Left lobe of liver (tissue), 2 donors: ENCODE measurements at places on chromosomes 1 and 21.

- no peak for DNase-seq
These were observed 4.8 kb downstream of the RGS16 start for GRCh38 chr1:182599339-182599738.

DNA sequence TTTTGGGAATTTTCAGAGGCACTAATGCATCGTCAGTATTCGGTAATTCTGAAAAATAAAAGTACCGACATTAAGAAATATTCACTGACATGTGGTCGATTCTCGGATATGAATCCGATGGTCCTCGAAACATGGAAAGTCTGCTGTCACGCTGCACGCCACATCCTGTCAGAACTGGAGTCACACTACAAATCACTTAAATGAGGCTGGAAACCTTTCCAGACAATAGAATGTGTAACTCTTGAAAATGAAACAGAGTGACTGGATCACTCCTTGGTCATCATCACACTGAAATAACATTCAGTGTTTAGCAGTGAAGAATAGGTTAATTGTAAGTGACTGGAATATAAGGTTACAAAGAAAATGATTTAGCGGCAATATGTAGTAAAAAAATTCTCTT is 620.1 kb upstream of the ADAMTS5 start:
- DNase-seq = no peak

- DNase-seq = no peak
These were observed 21.6 kb downstream of the RAB3GAP2 start for GRCh38 chr1:220250681-220251080.

GRCh38 chr1:28147264-28148094 is 29.0 kb downstream of the PTAFR start:
- DNase-seq = no peak

- DNase-seq = no peak
These were observed 459.1 kb downstream of the DPYD start for GRCh38 chr1:97461782-97462181.

- DNase-seq = no peak
These were observed 99.6 kb downstream of the ETS2 start for GRCh38 chr21:38905328-38905727.

GRCh38 chr1:65512967-65513780 is 92.7 kb downstream of the LEPR start:
- peak; percentile 58 for DNase-seq

GRCh38 chr1:181028615-181029014 is 5.2 kb upstream of the MR1 start:
- no peak for DNase-seq

DNA sequence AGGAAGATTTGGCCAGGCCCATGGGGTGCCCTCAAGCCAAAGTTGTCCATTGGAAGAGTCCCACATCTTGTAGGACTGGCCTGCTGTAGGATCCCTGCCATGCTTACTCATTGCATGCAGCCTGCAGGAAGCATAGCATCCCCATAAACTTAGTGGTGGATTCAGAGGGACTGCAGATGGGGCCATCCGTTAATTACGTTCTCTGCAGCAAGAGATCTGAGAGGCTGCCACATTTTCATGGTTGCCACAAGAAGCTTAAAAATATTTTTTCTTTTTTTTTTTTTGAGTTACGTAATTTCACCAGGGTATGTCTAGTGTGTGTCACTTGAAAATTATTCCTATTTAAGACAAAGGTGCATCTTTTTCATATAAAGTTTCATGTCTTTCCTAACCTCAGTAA is 329.7 kb upstream of the USP24 start:
- no peak for DNase-seq

DNA sequence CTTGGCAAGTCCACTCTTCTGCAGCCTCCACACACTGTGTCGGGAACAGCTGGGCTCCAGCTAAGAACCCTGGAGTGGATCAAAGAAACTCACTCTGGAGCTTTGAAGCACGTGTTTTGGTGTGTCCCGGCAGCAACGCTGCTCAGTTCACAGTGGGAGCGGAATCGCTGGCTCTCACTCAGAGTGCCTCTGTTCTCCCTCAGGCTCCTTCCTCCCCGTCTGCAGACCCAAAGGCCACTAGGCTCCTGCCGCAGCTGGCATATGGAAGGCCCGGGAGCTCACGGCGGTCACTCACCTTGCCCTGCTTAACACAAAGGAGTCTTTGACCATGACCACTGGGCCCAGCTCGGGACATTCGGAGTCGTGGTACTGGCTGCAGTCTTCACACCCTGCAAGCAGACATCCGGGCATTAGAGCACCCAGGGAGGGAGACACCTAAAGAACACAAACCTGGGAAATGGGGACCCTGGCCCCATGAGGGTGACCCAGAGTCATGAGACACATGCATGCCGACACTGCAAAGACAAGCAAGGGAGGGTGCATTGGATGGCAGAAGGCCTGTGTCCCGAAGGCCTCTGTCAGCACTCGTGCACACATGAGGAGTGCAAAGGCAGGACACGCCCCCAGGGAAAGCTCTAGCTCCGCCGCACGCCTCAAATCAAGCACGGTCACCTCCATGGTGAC is 19.7 kb downstream of the PRDM15 start:
- DNase-seq = no peak

DNA sequence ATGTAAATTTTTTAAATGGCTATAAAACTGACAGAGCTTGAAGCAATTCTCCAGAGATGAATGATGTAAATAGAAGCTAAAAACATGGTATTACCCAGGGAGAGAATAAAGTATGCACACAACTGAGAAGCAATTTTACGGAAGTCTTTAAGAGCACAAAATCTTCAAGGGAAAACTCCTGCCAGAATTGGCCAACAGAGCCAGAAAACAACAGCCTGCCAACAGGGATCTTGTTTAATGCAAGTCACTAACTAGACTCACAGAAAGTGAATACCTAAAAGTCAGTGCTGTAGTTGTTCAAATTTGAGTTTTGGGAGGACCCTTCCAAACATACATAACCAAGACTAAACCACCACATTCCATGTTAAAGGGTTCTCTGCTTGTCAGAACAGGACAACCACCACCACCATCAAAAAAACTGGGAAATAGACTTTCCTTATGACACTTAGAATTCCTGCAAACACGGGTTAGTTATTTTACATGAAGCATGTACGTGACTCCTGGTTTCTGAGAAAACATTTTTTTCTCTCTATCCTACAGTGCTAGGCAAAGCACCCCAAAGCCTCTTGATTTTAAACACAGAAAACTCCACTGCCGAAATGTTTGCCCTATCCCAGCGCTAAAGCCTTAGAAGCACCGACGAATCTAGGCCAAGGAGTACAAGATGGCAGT is 1.6 kb downstream of the EPS15 start:
- no peak for DNase-seq

DNA sequence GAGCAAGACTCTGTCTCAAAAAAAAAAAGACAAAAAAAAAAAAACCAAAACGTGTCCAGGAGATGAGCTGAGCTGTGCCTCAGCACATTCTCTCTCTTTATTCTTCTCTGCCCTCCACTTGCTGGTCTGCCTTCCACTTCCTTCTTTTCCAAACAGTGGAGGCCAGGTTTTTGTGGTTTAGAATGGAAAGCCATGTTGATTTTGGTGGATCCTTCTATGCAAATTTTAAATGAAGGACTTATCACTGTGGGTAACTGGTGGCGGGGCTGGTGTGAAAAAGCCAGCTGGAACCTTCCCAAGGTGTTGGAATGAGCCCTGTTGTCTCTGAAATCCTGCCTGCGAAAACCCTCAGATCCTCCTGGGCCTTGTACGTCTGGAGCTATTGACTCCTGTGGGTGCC is 61.9 kb downstream of the PTPRU start:
- DNase-seq = no peak

- no peak for DNase-seq
These were observed 19.7 kb upstream of the ID3 start for GRCh38 chr1:23578997-23579363.

- no peak for DNase-seq
These were observed 848 bp upstream of the APOBEC4 start for GRCh38 chr1:183653876-183654451.

GRCh38 chr1:22075718-22076117 is 23.2 kb downstream of the CDC42 start:
- no peak for DNase-seq

GRCh38 chr1:36951292-36951750 is 83.0 kb downstream of the GRIK3 start:
- no peak for DNase-seq

DNA sequence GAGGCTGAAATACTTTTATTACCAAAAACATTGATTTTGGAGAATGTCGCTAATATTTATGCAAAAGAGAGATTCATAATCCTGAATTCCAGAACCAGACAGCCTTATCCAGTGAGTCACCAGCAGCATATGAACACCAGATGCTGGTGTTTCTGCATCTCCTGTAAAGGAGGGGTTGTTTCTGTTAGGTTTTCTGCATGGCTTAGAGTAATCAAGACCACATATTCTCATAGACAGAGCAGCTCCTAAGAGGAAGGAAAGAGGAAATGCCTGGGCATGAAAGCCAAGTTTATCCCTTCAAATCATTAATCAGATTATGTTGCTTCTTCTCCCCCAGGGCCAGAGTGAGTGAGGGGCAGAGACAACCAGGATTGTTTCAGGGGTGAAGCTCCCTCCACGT is 86.2 kb downstream of the NGF start:
- DNase-seq = no peak

GRCh38 chr1:156801409-156802121 is 15.1 kb downstream of the SH2D2A start:
- no peak for DNase-seq

GRCh38 chr1:36805979-36806640 is 228.2 kb downstream of the GRIK3 start:
- DNase-seq = no peak

- no peak for DNase-seq
These were observed 1.9 kb downstream of the TMEM53 start for GRCh38 chr1:44672254-44672955.
